ENCODE measurements at places on chromosomes 3 and 15. TPM values are rescaled to one million over a fixed set of nuclear protein-coding genes. Genes with fewer than 3 reads are reported as not detected.
A peak's percentile ranks its signal among the peaks of the same experiment; 100 is the strongest.

DNA sequence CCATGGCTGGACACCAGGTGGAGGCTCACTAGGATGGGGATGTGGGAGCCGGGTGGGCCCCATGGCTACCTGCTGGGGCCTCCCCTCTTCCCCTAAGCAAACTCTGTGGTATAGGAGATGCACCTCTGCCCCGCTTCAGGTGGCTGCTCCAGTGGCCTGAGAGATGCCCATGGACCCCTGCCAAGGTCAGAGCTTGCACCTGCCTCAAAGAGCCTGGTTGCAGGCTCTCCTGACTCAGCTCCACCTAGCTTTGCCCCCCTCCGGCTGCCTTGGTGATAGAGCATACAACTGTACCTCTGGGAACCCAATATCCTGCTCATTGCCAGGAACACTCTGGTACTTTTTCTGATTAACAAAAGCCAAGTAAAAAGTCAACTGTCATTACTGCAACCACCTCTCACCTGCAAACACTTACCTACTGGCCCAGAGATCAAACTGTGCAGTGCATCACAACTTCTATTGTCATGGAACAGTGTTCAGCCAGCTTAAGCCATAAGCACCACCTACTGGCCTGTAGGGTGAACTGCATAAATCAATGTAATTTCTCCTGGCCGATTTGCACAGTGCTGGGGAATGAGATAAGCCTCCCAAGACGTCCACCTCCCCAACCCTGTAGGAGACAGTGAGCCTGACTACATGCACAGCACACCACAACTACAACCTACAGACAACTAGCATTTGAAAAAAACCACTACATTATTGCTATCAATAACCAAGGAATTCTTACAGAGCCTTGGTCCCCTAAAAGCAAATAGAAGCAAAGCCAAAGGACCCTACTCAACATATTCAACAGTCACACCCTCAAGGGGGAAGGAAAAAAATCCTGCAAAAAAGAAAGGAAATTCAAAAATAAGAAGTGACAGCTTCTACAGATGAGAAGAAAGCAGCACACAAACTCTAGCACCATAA, 352.4 kb upstream of the ARHGEF26 start:
- DNase-seq, result no peak

GRCh38 chr3:126998728-126999127, 15.8 kb downstream of the PLXNA1 start:
- DNase-seq, result no peak

- DNase-seq, result no peak
Observed at GRCh38 chr15:93162560-93162959, 73.5 kb upstream of the RGMA start.

DNA sequence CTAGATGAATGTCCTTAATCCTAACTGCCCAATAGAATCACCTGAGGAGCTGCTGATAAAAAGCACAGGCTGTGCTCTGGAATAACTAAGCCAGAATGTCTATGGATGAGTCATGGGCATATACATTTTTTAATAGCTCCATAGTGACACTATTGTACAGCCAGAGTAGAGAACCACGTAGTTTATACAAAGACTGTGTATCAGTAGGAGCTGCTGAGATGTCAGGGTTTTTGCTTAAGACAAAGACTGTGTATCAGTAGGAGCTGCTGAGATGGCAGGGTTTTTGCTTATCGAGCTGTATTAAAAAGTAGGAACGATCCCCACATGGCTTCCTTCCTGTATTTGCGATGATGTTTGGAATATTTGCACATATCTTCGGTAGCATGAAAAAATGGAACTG, 137.4 kb downstream of the SV2B start:
- DNase-seq, result peak; percentile 50

DNA sequence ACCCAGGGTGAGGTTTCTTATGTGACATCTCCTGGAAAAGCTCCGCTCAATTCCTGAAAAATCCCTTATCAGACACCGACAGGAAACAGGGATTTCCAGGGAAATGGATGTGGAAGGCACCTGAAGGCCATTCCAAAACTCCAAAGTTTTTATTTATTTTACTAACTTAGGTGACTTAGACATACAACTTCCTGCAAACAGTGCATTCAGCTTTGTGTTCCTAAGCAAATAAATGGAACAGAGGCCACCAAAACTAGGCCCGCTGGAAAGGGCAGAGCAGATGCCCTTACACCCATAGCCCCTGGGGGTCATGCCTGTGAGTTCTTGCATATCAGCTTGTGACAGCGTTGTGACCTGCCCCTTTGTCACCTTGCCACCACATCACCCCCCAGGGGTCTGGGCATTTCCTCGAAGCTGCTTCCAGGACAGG, 239.4 kb downstream of the XXYLT1 start:
- no peak for DNase-seq

GRCh38 chr3:108387063-108387462, 90.7 kb downstream of the HHLA2 start:
- no peak for DNase-seq

DNA sequence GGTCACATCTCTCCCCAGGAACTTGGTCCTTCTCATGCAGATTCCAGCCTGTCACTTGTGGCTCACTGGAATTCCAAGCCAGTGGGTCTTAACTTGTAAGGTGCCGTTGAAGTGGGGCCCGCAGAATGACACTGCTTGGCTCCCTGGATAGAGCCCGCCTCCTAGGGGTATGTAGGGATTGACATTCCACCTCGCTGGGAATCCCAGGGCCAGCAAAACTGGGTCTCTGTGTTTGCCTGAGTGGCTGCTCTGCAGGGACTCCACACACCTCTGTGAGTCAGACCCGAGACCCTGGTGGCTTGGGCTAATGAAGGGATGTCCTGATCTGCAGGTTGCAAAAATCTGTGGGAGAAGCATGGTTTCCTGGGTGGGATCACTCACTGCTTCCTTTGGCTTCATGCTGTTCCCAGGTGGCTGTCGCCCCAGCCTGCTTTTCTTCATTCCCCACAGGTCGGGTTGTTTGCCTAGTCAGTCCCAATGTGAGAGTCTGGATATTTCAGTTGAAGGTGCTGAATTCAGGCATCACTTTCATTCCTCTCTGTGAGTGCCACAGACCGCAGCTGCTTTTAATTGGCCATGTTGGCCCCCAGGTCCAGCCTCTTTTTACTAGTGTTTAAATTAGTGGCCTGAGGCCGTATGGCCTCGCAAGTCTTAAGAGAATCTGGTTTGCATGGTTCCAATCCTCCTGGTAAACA, 156.0 kb upstream of the TRIM42 start:
- DNase-seq, result no peak

DNA sequence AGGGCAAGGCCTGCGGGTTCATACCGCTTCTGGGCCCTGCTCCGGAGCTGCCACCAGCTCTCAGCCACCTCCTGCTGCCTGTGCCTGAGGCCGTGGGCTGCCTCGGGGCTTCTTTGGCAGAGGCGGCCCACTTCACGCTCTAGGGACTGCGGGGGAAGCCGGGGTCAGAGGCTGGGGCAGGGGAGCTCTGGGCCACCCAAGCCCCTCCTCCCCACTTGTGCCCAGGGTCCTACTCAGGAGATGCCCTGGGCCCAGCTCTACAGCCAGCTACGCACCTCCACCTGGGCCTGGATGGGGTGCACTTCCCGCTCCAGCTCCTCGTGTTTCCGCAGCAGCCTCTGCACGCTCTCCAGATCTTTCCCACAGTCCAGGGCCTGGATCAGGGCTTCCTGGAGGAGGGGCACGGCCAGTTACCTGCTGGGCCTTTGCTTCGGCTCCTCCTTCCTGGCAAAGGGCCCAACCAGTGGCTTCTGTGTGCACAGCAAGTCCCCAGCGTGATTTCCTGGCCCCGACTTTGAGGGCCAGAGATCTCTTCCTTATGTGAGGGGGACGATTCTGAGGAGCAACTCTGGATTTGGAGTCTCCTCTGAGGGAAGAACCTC, 24.0 kb downstream of the PLA2G4B start:
- DNase-seq, result peak; percentile 63

DNA sequence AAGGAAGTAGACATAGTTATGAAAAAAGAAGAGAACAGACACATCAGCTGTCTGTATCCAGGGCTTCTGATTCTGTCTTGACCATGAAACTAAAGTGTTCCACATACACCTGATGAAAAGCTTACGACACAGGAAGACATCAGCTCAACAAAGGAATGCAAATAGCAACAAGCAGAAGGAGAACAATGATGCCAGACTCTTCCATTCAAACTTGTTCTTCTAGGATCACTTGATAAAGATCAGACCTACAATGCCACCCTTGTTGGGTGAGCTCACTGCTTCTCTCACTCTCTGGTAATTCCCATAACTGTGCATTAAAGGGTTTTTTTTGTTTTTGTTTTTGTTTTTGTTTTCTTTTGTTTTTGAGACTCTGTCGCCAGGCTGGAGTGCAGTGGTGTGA, 49.7 kb downstream of the GATM start:
- DNase-seq, result no peak

- no peak for DNase-seq
Observed at GRCh38 chr15:58463815-58464650, 32.2 kb downstream of the LIPC start.

DNA sequence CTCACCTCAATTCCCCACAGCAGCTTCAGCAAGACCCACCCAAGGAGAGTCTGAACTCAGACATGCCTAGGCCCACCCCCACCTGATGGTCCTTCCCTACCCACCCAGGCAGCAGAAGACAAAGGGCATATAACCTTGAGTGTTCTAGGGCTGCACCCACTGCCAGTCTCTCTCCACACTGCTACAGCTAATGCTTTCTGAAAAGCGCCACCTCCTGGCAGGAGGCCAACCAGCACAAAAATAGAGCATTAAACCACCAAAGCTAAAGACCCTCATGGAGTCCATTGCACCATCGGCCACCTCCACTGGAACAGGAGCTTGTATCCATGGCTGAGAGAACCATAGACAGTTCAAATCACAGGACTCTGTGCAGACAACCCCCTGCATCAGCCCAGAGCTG, 11.3 kb upstream of the RPL39L start:
- DNase-seq, result no peak

- no peak for DNase-seq
Observed at GRCh38 chr3:52800079-52800478, 5.5 kb downstream of the ITIH3 start.

DUOX2 gene
- not detected for total RNA-seq

SLC6A1 gene
- not detected for total RNA-seq

C3orf85 gene
- not detected for total RNA-seq

AADACL2 gene
- total RNA-seq, result not detected

WDR82 gene
- 115 TPM for total RNA-seq
